ENCODE measurements at places on chromosomes 12 and 14.

DNA sequence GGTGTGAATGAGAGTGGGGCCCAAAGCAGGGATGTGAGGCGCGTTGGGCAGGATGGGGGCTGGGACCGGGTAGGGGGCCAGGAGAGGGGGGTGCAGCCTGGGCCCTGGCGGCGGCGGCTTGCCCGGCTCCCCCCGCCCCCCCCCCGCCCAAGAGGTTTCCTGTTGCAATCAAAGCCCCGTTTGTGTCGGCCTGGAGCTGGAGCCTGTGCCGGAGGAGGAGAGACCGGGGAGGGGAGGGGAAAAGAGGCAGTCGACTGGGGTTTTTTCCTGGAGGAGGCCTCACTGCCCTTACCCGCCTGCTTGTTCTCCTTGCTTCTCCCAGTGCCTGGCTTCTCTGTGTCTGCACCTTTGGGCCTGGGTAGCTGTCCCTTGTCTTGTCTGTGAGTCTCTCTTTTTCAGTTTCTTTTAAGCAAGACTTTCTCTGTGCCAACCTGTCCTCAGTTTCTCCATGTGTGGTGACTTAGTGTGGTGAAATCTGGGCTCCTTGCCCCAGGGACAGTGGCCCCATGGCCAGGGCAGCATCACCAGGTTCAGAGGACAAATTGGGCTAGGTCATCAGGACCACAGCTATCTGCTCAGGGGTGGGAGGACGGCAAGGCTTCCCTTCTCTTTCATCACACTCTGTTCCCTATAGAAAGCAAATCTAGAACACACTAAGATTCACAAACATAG lies 8.5 kb downstream of the RARG start:
- no peak for DNase-seq

- DNase-seq, result no peak
Observed at GRCh38 chr12:78430551-78430950, 434.0 kb upstream of the SYT1 start.

DNA sequence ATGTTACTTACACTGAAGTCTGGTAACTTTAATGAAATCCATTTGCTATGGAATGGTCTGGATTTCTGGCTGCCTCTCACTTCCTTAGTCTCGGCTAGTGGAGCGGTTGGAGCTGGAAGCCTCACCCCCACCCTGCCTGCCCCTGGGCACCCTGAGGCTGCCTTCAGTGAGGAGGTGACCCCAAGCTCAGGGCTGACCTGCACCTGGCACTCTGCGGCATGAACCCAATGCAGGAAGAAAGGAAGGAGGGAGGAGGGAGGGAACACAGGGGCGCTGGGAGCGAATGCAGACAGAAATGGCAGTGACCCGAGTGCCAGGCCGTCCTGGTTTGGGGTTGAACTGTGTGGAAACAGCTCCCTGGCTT lies 353.1 kb downstream of the TMEM121 start:
- no peak for DNase-seq

DNA sequence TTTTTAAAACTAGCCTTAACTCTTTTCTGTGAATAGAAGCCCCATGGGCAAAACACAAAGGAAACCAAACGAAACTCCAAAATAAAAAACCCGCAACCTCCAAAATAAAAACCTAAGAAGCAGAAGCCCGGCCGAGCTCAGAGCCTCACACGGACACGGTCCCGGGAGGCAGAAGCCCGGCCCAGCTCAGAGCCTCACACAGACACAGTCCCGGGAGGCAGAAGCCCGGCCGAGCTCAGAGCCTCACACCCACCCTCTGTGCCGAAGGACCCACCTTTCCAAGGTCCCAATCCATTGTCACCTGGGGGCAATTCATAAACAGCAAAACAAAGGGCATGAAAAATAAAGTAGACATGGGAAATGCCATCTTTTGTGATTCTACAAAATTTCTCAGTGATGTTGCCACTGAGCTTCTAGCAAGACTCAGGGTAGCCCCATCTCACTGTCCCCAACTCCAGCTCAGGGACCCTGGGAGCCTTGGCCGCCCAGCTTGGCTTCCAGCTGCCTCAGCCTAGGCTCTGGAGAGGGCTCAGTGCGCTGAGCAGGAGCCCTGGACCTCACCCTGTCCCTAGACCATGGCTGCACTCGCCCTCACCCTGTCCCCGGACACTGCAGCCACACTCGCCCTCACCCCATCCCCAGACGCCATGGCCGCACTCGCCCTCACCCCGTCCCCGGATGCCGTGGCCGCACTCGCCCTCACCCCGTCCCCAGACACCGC lies 82.2 kb downstream of the GALNT9 start:
- no peak for DNase-seq

- DNase-seq, result no peak
Observed at GRCh38 chr14:23521785-23522640, 29.6 kb downstream of the ZFHX2 start.

DNA sequence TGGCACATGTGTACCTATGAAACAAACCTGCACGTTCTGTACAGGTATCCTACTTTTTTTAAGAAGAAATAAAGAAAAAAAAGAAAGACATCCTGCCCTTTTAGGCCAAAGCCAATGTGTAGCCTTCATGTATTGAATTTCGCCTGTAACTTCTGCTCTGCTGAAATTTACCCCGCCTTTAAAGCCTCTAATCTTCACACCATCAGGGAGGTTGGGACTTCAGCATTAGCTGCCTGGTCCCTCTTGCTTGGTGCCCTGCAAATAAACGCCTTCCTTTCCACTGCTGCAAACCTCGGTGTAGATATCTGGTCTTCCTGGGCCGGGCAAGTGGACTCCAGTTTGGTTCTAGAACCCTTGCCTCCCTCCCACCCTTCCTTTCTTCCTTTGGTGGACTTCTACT lies 2.6 kb upstream of the KRT71 start:
- no peak for DNase-seq

DNA sequence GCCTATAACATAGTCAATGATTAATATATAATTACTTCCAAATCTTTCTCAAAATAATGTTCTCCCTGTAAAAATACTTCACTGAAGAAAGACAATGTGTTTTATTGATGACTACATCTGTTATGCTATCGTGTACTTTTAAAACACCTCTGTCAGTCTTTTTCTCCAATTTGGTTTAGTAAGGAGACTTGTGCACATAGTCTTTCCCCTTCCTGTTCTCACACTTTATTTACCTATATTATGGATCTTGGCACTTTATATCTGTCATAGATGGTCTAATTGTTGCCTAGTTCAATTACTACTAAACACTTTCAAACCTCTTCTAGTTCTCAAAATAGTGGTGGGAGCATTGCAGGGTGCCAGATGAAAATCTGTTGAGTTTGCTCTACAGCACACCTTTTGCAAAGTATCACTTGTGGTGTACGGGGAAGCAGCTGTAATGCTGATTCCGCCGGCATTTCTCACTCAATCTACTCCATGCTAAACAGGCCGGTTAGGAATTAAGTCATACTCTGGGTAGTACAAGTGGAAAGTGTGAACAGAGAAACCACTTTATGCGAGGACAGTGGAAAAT lies 1.1 kb upstream of the INSM2 start:
- DNase-seq, result peak; percentile 11

- DNase-seq, result no peak
Observed at GRCh38 chr14:85039353-85039626, 490.7 kb upstream of the FLRT2 start.

DNA sequence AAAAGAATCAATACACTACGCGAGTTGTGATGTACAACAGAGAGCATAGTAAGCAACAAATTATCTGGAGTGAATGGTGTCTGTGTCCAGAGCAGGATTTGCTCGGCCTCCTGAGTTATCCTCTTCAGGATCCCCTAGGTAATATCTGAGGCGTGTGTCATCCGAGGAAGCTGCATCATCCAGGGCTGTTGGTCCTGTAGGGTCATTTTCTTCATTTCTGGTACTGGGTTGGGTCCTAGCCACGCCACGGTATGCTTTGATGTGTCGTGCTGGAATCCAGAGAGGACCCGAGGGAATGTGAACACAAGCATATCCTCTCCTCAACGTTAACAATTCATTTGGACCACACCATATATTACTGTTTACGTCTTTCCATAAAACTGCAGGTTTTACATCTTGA lies 19.0 kb upstream of the CLEC4E start:
- DNase-seq, result no peak

DNA sequence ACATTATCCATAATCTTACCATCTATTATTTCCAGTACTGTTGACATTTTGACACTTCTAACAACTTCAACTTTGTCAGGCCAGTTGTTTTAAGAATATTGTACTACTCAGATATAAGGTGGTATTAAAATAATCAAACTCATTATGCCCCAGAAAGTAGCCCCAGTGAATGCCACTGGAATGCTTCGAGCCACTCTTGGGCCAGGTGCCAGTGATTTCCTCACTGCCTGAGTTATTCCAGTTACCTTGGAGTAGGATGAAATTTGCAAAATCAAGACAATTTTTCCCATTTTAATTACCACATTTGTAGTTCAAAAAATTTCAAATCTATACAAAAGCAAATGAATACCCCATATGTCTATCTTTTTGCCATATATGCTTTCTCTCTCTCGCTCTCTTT lies 9.2 kb downstream of the CIPC start:
- no peak for DNase-seq

- DNase-seq, result peak; percentile 49
Observed at GRCh38 chr14:35254736-35255135, 37.4 kb upstream of the PSMA6 start.

DNA sequence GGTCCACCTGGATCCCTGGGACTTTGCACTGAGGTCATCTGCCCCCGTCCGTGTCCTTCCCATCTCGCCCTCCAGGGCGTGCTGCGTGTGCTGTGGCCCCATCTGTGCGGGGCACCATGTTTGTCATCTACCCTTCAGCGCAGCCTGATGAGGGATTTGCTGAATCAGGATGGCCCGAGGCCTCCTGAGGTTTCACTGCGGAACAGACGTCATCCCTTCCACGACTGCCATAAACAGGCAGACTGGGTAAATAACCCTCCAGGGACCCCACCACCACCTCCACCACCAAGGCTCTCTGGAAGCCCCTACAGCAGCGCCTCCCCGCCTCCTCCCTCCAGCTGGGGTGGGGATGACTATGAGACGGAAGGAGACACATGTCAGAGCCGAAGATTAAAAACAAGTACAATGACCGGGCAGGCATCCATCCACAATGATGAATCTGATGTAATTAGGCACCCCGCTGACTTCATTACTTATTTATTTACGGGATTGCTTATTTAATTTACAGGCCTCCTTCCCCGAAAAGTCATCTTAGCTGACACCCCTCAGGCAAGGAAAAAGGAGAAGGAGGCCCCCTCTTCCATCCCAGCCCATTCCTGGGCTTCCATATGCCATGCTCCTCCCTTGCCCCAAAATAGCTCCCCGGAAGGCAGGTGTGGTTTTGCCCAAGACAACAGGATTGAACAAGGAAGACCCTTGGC lies 39.4 kb downstream of the NCOR2 start:
- DNase-seq, result no peak

DNA sequence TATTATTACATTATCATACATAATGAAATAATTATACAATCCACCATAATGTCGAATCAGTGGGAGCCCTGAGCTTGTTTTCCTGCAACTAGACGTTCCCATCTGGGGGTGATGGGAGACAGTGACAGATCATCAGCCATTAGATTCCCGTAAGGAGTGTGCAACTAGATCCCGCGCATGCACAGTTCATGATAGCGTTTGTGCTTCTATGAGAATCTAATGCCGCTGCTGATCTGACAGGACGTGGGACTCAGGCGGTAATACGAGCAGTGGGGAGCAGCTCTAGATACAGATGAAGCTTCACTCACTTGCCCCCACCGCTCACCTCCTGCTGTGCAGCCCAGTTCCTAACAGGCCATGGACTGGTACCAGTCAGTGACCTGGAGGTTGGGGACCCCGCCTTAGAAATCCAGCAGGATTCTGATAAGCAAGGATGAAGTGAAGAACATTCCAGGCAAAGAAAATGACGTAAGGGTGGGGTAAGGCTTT lies 204.6 kb downstream of the ETV6 start:
- no peak for DNase-seq

DNA sequence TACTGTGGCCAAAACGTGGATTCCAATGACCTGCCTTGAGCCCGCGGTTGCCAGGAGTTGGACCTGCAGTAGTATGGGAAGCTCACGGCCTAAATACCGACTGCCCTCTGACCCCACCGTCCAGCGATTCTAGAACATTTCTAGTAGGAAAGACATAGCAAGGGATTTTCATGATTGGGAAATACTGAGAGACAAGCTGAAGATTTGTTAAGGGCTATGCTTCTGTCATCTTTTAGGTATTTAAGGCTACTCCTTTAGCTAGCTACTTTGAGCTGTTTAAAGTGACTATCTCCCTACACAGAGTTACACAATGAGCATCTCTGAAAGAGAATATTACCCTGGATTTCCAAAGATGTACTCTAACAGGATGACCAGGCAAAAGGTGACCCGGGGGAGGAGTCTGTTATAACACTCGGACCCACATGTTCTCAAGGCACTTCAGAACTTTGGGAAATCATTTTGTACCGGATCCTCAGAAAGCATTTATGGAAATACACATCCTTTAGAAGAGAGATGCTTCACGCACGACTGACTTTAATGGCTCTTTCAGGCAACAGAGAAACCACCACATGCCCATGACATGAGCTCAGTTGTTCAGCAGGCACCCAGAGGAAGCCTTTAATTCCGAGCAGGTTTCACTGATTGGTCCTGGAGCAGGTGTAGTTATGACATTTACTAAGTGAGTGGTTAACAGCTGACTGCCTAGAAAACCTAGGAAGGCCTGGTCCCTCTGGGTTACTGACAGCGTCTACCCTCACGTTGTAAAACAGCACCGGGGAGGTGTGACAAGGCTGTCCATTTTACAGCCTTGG lies 4.2 kb downstream of the BAG5 start:
- no peak for DNase-seq

- no peak for DNase-seq
Observed at GRCh38 chr14:89240414-89240813, 176.6 kb downstream of the FOXN3 start.

DNA sequence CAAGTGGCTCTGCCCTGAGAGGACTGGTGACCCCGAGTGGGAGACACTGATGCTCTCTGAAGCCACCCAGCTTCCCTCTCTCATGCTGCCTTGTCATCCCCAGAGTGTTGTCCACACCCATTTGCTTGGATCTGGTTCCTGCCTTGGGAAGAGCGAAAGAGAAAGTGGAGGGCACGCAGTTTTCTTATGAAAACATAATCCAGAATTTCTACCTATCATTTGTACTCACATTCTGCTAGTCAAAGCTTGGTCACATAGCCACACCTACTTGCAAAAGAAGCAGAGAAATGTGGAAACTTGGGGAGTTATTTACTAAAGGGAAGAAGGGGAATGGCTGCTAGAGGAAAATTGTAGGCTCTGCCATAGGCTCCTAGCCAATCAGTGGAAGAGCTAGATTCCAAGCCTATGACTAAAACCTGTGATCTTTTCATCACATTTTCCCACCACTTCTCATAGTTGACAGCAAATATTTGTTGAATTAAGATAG lies 326.3 kb downstream of the ZFP36L1 start:
- DNase-seq, result no peak

DNA sequence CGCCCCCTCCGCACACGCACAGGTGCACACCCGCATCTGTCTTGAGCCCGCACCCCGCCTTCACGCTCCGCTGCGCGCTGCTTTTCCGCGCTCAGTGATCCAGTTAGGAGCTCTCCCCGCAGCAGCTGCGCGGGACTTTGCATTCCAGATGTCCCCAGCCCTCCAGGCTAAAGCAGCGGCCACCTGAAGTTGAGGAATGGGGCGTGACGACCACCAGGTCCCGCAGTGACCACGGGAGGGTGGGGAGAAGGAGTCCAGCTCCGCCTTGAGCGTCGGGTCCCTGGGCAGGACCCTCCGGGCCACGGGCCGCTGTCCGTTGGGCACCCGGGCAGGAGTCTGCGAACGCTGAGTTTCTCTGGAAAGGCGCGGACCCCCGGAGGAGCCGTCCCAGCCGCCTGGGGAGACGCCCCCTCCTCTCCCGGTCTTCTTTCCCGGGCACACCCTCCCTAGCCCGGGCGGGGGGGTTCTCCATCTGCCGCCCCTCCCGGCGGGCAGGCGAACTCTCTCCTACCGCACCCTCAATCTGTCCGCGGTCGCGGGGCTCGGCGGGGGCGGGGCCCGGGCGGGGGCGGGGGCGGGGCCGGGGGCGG lies 334 bp upstream of the TMEM132C start:
- no peak for DNase-seq
